ENCODE measurements at places on chromosomes 2 and 18.
A peak's percentile ranks its signal among the peaks of the same experiment; 100 is the strongest.

- DNase-seq = peak; percentile 36
These were observed 22.3 kb upstream of the RHOB start for GRCh38 chr2:20424300-20425290.

DNA sequence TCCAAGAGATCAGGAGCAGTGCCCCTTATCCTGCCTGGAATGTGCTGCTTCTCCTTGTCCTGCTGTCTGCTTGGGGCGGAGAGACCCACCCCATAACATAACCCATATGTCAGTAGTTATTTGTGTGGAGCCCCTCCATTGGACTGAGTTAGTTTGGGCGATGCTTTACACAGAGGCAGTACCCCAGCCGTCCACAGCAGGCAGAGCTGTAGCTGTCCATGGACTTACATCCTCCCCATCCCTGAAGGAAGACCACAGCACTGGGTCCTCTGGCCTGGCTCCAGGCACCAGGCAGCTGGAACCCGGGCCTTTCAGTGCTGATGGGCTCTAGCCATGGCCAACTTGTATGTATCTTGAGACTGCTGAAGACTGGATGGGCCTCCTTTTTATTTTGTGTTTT, 20.3 kb downstream of the GKN2 start:
- DNase-seq = no peak

DNA sequence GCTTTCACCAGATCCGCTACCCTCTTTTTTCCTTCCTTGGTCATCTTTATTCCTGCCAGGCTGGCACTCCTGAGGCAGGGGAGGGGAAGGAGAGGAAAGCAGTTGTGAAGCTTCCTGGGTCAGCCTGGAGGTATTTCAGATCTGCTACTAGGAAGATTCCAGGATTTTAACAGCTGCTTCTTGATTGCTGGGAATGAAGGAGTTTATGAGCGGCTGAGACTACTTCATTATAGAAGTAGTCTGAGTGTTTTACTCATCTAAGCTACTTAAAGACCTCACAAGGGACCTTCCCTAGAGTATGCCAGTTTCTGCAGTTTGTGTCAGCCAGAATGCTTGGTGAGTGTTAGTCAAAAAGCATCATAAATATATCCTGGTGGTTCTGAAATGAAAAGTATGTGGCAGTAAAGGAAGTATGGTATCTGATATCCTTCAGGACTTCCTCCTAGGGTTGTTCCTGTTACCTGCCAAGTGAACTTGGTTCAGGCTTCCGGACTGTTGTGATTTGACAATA, 1.9 kb downstream of the TANC1 start:
- no peak for DNase-seq

- no peak for DNase-seq
These were observed 4.5 kb upstream of the CTIF start for GRCh38 chr18:48534364-48534763.

GRCh38 chr18:10032331-10033015, 118.7 kb downstream of the VAPA start:
- peak; percentile 65 for DNase-seq

DNA sequence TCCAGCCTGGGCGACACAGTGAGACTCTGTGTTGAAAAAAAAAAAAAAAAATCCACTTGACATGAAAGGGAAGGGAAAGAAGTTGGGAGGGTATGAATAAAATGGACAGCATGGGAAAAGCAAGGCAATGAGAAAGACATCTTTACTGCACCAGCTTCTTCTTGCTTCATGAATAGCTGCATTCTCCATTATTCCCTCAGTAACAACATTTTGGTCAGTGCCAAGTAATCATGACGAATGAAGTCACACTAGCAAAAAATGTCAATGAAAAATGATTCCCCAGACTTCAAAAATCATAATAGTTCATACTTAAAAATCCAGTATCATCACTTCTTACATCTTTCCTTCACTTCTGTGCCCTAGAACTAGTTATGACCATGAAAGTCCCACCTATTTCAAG, 30.4 kb downstream of the ADAM17 start:
- no peak for DNase-seq

- DNase-seq = no peak
These were observed 171.8 kb downstream of the ASXL3 start for GRCh38 chr18:33749834-33750233.

DNA sequence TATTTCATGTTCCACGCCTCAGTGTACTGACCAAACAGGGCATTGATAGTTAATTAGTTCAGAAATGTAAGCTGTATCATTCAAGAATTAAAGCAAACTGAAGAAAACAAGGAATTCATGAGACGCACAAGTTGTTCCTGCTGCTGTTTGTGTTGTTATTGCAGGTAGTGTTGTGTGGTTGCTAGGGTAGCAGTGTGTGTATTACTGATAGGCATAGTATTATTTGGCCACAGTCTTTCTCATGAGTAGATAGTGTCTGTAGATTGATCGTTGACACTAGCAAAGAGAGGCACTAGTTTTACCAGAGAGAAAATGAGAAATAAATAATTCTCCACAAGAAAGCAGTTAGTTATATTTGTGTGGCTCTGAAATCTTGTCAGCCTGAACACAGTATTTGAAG, 548.6 kb downstream of the LRP1B start:
- DNase-seq = no peak

- DNase-seq = no peak
These were observed 688.8 kb upstream of the PIK3C3 start for GRCh38 chr18:41266204-41266603.

DNA sequence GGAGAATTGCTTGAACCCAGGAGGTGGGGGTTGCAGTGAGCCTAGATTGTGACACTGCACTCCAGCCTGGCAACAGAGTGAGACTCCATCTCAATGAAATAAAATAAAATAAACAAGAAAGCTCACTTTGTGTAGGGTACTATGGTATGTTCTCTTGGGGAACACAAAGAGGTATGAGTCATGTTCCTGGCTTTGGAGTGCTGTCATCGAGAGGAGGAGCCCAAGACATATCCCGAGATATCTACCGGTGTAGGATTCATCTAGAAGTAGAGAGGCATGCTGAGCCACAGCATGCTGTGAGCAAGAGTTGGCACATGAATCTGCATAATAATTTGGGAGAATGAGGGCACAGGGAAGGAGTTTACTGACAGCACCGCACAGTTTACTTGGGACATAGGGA, 244.9 kb upstream of the EPHA4 start:
- no peak for DNase-seq

DNA sequence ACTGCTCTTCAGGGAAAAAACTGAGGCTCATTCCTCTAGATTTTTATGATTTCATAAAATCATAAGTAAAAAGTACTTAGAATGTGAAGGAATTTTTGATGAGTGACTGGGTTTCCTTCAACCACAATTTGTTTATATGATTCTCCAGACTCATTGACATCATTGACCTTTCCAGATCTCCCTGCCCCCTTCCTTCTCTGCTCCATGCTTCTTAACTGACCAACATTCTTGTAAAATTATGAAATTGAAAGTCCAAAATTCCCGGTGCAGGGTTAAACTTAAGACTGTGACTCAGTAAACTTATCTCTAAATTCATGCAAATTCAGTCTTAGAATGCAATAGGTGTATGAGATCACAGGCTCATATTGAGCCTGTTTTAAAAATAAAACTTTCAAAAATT, 648.9 kb downstream of the TDRD15 start:
- no peak for DNase-seq

DNA sequence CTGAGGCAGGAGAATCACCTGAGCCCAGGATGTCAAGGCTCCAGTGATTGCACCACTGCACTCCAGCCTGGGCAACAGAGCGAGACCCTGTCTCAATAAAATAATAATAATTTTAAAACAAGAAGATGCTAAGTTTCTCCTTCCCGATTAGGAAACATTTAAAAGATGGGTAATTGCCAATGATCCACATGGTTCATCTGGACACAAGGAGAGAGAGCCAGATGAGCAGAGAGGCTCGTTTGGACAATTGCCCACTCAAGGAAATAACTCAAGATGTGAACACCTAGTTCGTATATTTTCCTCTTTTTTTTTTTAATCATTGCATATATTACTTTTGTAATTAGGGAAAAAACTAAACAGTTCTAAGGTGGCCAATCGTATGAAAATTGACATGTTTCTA, 3.6 kb upstream of the ACTG2 start:
- no peak for DNase-seq

DNA sequence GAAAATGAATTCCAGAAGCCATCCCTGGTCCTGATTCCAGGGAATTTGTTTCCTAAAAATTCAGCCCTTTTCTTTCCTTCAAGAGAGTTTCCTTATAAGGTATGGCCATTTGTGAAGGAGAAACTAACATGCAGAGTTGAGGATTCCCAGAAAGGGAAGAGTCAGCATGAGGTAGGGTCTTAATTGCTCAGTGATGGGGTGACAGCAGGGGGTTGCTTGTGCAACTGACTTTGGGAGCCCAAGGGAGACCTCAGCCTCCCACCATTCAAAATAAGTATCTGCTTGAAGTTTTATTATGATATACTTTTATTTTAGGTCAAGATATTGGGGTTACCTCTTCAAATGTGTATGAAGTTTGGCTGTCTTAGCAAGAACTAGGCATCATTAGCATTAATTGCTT, 74.9 kb upstream of the CELF4 start:
- no peak for DNase-seq

DNA sequence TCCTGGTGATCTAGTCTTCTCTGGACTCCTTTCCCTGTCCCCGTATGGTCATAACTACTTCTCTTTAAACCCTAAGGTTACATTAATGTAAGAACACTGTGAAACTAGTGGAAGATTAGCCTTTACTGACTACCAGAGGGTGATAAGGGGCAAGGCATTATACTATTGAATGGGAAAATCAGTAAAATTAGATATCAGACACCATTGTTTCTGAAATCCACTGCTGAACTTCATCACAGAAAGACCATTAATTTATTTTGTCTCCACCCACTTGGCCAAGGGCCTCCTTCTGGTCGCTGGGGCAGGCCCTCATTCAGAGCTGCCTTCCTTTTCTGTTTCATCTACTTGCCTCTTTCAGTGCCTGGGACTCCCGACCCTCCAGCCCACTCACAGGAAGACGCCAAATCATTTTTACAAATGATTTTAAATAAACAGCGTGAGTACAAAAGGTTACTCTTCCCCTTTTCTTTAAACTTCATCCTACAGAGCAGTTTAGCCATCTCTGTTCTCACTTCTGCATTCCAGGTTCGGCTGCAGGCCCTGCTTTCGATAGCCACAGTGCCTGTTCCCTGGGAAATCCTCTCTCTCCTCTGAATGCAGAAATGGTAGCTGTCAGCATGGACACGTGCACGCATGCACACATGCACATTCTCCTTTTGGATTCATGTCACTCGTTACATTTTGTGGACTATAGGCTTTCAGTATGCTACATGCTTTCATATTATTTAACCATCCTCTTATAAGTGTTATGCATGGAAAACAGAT, 70.3 kb upstream of the DOCK10 start:
- DNase-seq = no peak

DNA sequence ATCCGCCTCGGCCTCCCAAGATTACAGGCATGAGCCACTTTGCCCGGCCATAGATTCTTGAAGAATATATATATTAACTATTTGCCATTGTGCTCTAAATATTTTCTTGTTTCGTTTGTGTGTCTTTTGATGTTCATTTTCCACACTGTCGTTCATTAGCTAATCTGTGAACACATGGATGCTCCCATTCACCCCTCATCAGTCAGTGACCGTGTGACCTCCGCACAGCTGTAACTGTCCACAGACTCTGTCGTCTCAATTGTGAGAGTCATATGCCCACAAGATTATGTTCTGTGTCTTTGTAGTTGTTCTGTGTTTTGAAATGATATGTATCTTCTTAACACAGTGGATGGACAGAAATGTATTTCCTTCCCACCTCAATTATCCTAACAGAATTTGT, 29.6 kb downstream of the RAMP1 start:
- no peak for DNase-seq

GRCh38 chr18:10528439-10528838, 2.6 kb downstream of the NAPG start:
- DNase-seq = no peak

- DNase-seq = no peak
These were observed 1.0 kb downstream of the PLEK start for GRCh38 chr2:68366083-68366560.

GRCh38 chr18:62144338-62144737, 42.5 kb downstream of the PIGN start:
- DNase-seq = no peak

GRCh38 chr2:105786231-105787230, 41.8 kb downstream of the NCK2 start:
- DNase-seq = peak; percentile 34

DNA sequence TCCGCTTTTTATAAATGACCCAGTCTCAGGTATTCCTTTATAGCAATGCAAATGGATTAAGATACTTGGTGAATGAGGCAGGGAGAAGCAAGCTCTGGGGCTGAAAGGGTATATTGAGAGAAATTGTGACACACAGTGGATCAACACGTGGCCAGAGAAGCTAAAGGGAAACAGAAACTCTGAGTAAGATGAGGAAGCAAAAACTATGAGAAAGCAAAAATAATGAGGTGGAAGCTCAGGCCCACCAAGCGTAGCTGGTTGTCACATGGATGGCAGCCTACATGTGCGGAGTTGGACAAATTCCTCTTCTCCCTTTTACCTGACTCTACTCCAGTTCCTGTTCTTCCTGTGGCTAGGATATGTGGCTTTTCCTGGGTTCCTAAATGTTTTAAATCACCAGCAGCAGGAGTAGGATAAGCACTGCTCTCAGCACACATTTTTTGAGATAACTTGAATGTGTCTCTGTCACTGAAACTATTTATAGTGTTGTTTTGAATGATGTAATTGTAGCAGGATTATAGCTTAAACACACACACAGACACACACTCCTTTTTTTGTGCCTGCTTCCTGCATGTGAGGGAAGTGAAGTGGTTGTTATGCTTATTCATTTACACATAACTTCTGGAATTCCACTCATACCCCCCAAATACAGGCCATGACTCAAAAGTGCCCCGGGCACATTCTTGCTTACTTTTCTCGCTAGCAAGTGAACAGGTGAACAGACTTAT, 30.1 kb upstream of the EPC2 start:
- peak; percentile 6 for DNase-seq

DNA sequence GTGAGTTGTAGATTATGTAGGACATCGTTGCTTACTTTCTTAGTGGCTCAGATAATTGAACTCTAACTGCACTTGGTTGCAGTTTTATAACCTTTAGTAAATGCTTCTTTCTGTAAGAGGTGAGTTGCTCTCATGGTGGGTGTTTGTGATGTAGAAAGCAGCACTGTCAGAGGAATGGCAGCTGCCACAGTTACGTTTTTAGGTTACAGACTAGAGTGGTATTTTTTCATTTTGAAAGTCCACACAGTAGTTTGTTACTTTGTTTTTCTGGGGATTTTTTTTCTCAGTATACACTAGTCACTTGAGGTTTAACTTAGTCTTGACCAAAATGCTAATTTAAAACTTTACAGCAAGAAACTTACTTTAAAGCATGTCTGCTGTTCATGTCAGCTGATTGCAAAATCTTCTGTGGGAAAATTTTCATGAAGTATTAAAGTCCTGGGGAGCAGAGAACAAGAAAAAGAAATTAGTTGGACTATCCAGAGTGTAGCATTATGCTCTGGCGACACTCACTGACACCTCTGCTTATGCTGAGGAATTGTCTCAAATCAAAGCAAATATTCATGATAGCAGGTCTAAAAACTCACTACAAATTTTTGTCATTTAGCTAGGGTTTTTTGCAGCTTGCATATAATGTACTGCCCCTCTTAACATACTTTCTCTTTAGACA, 14.8 kb downstream of the AFTPH start:
- no peak for DNase-seq

GRCh38 chr2:108616751-108617161, 82.5 kb downstream of the LIMS1 start:
- no peak for DNase-seq
